ENCODE measurements at places on chromosomes 11 and 22.

- DNase-seq: no peak
Observed at GRCh38 chr11:64726211-64726641, 3.2 kb upstream of the NRXN2 start.

DNA sequence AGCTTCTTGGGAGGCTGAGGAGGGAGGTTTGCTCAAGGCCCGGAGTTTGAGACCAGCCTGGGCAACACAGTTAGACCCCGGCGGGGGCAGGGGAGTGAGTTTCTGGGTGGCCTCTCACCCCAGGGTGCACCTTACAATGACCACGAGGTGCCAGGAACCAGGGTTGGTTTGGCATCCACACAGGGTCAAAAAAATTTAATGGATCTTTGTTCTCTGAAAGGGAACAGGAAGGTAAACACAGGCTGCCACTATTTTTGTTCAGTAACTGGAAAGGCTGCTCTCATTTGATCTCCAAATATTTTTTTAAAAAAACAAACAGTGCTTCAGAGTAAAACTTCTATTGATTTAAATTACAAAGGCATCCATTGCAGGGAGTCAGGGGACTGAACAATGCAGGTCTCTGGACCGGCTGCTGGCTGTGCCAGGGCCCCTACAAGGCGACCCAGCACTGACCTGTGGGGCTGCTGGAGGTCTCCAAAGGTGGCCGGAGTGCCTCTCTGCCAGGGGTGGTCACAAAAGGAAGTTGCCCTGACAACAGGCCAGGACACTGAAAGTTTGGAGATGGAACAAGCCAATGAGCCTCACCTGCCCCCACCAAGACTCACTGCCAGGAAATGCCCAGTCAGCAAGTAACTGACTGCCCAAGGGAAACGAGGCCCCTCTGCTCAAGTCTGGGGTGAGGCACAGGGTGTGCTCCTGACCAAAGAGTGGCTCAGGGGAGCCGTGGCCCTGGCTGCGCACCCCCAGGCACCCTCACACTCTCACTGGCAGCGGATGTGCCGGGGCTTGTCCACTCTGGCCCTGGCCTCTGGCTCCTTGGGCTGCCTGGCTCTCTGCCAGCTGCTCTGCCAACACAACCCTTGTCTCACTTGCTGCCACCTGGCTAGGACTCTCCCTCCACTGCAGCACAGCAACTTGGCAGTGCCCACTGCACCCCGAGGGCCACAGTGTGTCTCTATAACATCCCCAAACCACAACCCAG, 51.8 kb downstream of the ARFGAP3 start:
- no peak for DNase-seq

- DNase-seq: no peak
Observed at GRCh38 chr11:58801302-58801701, 43.2 kb downstream of the GLYATL2 start.

GRCh38 chr11:200224-201003, 6.8 kb downstream of the BET1L start:
- DNase-seq: no peak

- DNase-seq: peak; percentile 88
Observed at GRCh38 chr22:36327922-36328551, 59.7 kb downstream of the MYH9 start.

DNA sequence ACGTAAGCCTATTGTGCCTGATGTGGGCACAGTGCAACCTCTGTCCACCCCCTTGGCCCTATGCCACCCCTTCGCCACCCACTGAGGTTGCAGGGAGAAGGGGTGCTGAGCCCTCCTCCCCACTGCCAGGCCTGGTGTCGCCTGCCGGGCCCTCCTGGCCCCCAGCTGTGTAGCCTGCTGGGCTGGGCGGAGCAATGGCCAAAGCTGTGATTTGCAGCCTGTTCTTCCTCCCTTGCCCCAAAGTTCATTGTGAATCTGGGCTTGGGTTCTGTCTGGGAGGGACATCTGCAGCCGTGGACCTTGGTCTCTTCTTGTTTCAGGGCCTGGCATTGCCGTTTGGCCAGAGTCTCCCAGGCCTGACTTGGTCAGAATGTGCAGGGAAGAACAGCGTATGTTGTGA, 121.9 kb downstream of the PKNOX2 start:
- no peak for DNase-seq

Data from retinal pigment epithelial cell (primary cell).